ENCODE measurements at places on chromosomes 5 and 9. TPM values are rescaled to one million over a fixed set of nuclear protein-coding genes. Genes with fewer than 3 reads are reported as not detected.

TXNDC8 gene
- total RNA-seq: not detected

GRCh38 chr5:73286896-73287295, 113.9 kb downstream of the TMEM174 start:
- no peak for DNase-seq

CARTPT gene
- total RNA-seq: not detected

DNA sequence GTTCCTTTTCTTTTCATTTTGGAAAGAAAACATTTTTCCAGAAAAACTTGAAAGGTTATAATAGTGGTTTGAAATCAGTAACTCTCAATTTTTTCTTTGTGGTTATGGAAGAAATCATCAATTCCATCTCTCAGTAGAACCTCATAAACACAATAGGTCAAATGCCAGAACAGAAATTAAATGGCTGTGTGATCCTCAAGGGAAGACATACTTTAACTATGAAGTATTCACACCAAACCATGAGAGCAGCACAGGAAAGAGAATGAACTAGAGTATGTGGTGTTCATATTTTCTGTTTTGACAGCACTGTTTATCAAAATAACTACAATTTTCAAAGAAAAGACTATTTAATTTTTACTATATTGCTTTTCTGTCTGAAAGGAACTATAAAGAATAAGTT, 29.7 kb upstream of the EFNA5 start:
- DNase-seq: no peak

- no peak for DNase-seq
Measured at GRCh38 chr9:128396970-128397613, 23.6 kb upstream of the CERCAM start.

DNA sequence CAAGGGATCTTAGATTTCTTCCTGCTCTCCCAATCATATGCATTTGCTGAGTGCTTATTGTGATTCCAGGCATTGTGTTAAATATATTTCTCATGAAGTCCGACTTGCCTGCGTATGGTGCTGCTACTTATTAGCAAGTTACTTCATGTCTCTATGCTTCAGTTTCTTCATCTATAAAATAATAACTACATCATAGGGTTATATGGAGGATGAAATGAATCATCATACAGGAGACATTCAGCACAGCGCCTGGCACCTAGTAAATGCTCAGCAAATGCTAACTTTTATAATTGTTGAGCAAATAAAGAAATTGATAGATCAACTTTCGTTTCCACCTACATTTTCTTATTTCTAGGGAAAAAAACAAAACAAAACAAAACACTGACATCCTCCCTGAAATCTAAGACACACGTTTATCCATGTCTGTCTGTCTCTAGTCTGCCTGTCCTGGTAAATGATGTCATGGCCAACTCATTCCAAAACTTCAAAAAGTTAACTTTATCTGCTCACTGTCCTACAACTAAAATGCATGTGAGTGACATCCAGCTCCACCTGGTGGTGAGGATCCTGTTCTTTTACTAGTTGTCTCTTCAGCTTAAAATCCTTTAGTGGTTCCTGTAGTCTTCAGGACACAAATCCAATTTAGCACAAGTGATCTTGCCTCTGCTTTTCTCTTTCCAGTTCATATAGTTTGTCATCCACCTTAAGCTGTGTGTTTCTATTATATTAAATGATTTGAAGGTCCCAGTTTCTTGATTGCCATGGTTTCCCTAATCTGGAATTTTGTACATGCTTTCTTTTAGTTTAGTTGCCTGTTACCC, 27.7 kb downstream of the PPP3R2 start:
- no peak for DNase-seq

Data from chondrocyte (in vitro differentiated cells).